ENCODE measurements at places on chromosomes 4 and X. TPM values are rescaled to one million over a fixed set of nuclear protein-coding genes. Genes with fewer than 3 reads are reported as not detected.

The CD38 gene
- total RNA-seq: 1.2 TPM

DNA sequence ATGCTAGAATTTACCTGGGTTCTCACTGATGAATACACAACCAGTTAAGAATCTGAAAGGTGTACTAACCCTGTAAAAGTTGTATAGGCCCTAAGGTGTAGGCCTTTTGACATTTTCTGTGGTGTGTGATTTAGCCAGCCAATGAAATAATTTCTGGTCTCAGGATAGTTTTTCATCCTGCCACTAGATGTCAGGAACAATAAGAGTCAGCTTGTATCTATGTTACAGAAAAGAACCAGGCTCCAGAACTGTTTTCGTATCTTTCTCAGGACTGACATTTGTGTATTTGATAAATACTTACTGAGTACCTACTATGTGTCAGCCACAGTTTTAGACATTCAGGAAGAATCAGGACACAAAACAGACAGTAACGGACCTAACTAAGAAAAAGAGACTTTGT is 673.6 kb upstream of the TENM3 start:
- no peak for DNase-seq

DNA sequence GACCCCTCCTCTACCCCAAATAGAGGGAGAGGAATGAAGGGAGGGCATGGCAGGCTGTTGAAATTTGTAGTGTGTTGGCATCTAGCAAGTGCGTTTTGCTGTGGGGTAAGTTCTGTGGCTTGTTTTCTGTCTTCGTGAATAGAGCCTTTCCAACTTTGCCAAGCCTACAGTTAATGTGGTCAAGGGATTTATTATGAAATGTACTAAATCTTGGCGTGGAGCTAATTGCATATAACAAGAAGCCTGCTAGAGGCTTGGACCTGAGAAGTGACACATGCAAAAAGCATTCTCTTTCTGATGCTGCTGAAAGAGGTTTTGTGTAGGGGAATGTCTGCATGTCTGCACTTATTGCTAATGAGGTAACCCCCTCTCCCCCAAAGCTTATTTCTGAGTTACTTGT is 132.2 kb downstream of the BMPR1B start:
- DNase-seq: no peak

GRCh38 chrX:52437212-52437611 is 58.4 kb upstream of the XAGE1A start:
- no peak for DNase-seq
